ENCODE measurements at places on chromosomes 2 and 18. TPM values are rescaled to one million over a fixed set of nuclear protein-coding genes. Genes with fewer than 3 reads are reported as not detected.
A peak's percentile ranks its signal among the peaks of the same experiment; 100 is the strongest.

- H3K4me1 ChIP-seq = no peaks in the 10 kb centered on the region
- no peaks in the 10 kb centered on the region for H3K36me3 ChIP-seq
- H3K4me3 ChIP-seq = no peak overlapping the region
Observed at GRCh38 chr2:3066831-3067230, 310.8 kb downstream of the EIPR1 start.

- H3K4me1 ChIP-seq = no peaks in the 10 kb centered on the region
- no peak overlapping the region for H3K27ac ChIP-seq
- no peak for DNase-seq
- no peak overlapping the region for H3K4me3 ChIP-seq
- no peaks in the 10 kb centered on the region for H3K36me3 ChIP-seq
- H3K27me3 ChIP-seq = no peaks in the 10 kb centered on the region
Observed at GRCh38 chr2:18346344-18346743, 214.1 kb downstream of the RDH14 start.

The EFEMP1 gene
- 793 TPM for total RNA-seq

DNA sequence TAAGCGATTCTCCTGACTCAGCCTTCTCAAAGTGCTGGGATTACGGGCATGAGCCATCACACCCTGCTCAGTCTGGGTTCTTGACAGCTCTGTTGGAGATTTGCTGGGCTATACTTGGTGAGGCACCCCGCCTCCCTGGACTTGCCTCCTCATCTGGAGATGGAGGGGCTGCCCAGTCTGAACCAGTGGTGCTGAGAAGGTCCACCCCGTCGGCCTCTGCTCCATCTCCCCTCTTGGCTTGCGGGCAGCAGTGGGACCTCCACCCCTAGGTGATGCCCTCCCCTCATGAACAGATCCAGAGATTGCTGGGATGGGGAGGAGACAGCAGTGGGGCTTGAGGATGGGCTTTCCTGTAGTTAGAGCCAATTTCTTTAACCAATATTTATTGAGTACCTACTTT is 120.9 kb downstream of the CLIP4 start:
- no peaks in the 10 kb centered on the region for H3K36me3 ChIP-seq
- no peak overlapping the region for H3K27ac ChIP-seq
- DNase-seq = no peak

- peaks cover 2% of the 10 kb centered on the region for H3K27me3 ChIP-seq
- no peak overlapping the region for H3K4me3 ChIP-seq
- no peaks in the 10 kb centered on the region for H3K36me3 ChIP-seq
Observed at GRCh38 chr18:26703170-26703930, 155.0 kb upstream of the KCTD1 start.

DNA sequence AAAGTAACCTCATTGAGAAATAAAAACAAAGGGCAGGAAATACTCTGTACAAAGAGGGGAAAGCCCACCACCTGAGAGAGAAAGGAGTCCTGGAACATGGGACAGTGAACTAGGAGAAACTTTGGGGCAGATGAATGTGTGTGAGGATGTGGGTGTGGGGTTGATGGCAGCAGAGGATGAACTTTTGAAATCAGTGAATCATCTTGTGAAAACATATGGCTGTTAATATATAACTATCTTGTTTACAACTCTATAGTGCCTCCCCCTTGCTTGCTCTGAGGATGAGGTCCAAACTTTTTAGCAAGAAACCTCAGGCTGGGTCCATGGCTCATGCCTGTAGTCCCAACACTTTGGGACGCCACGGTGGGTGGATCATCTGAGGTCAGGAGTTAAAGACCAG is 171.8 kb upstream of the LHCGR start:
- no peaks in the 10 kb centered on the region for H3K4me1 ChIP-seq
- H3K27me3 ChIP-seq = no peaks in the 10 kb centered on the region
- H3K36me3 ChIP-seq = no peaks in the 10 kb centered on the region

- H3K27me3 ChIP-seq = no peaks in the 10 kb centered on the region
- DNase-seq = no peak
Observed at GRCh38 chr2:189679226-189679625, 4.8 kb downstream of the ANKAR start.

The SP140 gene
- 4.1 TPM for total RNA-seq

The CYP27A1 gene
- total RNA-seq = 50.6 TPM

The ERBB4 gene
- total RNA-seq = 42.0 TPM

The FOXI3 gene
- total RNA-seq = not detected

The ICOS gene
- not detected for total RNA-seq

The CDH20 gene
- total RNA-seq = not detected

DNA sequence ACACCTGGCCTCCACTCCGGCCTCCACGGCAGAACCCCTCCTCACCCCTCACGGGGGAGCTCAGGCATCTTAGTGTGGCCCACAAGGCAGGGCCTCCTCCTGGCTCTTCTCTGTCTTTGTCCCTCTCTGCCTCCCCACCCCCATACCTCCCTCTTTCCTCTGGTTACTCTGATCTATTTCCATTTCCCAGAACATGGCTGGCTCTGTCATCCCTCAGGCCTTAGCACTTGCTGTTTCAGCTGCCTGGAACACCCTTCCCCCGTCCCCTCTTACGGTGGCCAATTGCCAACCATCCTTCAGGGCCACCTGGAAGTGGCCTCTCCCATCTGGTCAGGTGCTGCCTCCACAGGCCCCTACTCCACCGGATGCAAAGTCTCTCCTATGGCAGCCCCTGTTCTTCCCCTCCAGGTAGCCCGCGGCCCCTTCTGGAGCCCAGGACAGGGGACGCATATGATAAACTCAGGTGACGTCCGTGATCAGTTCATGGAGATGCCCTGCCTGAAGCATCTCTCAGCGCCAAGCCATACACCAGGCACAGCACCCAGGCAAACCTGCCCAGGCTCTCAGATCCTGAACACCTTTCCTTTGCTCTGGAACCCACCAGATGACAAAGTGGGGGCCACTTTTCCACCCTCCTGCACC is 3.6 kb upstream of the ECEL1 start:
- H3K36me3 ChIP-seq = no peaks in the 10 kb centered on the region
- H3K27me3 ChIP-seq = no peaks in the 10 kb centered on the region
- H3K4me1 ChIP-seq = no peaks in the 10 kb centered on the region
- peak; percentile 34 for DNase-seq
- no peak overlapping the region for H3K4me3 ChIP-seq

- no peaks in the 10 kb centered on the region for H3K27me3 ChIP-seq
- no peaks in the 10 kb centered on the region for H3K36me3 ChIP-seq
- H3K4me1 ChIP-seq = no peaks in the 10 kb centered on the region
Observed at GRCh38 chr18:42872838-42873237, 242.6 kb downstream of the RIT2 start.

The SEPTIN10 gene
- 127 TPM for total RNA-seq

The PDCL3 gene
- 24.7 TPM for total RNA-seq

The CPLX4 gene
- not detected for total RNA-seq

GRCh38 chr2:48651158-48651790 is 33.6 kb downstream of the GTF2A1L start:
- no peak for DNase-seq
- no peak overlapping the region for H3K4me3 ChIP-seq
- H3K4me1 ChIP-seq = no peaks in the 10 kb centered on the region
- H3K36me3 ChIP-seq = no peaks in the 10 kb centered on the region

DNA sequence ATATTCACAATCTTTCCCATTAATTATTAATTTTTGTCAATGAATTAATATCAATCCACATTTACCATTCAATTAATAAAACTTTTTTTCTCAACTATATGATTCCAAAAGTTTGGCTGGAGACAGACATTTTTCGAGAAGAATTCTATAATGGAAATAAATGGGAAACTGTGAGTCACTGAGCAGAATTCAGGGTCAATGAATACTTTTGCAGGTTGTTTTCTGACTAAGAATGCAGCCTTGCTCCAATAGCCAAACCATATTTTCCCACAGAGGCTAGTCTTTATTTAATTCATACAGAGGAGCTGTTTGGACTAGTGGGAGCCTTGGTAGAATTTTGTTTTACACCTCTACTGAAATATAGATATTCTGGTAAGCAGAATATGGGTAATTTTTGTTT is 82.3 kb downstream of the ARHGAP28 start:
- H3K4me3 ChIP-seq = no peak overlapping the region
- no peak overlapping the region for H3K27ac ChIP-seq
- no peaks in the 10 kb centered on the region for H3K4me1 ChIP-seq
- H3K27me3 ChIP-seq = no peaks in the 10 kb centered on the region
- no peaks in the 10 kb centered on the region for H3K36me3 ChIP-seq

DNA sequence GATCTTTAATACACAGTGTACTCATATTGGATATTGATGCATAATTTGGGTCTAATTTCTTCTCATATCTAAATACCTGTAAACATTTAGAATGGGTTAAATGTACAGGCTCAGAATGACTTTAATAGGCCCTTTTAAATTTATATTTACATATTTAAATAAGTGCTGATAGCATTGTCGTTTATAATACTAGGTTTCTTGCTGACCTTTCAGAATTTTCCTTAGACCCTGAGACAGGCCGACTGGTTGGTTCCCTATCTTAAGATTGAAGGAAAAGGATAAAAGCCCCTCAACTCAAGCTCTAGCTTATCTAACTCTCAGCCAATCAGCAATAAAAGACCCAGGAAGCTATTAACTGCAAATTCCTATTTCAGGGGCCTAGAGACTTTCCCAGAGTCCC is 67.8 kb upstream of the HNMT start:
- no peak overlapping the region for H3K4me3 ChIP-seq
- no peak overlapping the region for H3K27ac ChIP-seq
- H3K27me3 ChIP-seq = no peaks in the 10 kb centered on the region

GRCh38 chr2:101692766-101693165 is 4.7 kb upstream of the MAP4K4 start:
- no peaks in the 10 kb centered on the region for H3K36me3 ChIP-seq
- no peaks in the 10 kb centered on the region for H3K4me1 ChIP-seq
- no peak overlapping the region for H3K27ac ChIP-seq
- H3K4me3 ChIP-seq = no peak overlapping the region
- no peaks in the 10 kb centered on the region for H3K27me3 ChIP-seq
- no peak for DNase-seq

Measured in aorta (tissue), 5 donors.